Epithelial cell of umbilical artery (primary cell): ENCODE measurements at places on chromosomes 13 and 19. TPM values are rescaled to one million over a fixed set of nuclear protein-coding genes. Genes with fewer than 3 reads are reported as not detected.

ZNF556 gene
- total RNA-seq: not detected in 2 replicates

MAG gene
- total RNA-seq: not detected in 2 replicates

OR10H1 gene
- total RNA-seq: not detected in 2 replicates

C19orf67 gene
- not detected in 2 replicates for total RNA-seq

ZNF527 gene
- total RNA-seq: 4.5 and 6.1 TPM in 2 replicates

LRRC4B gene
- under 0.01 TPM in 1 of 2 replicates, not detected in the other for total RNA-seq

COX7A1 gene
- total RNA-seq: 2.0 and 2.3 TPM in 2 replicates

CACNG7 gene
- total RNA-seq: 0.15 and 1.9 TPM in 2 replicates

PPP5C gene
- total RNA-seq: 65.3 and 81.8 TPM in 2 replicates

CD70 gene
- total RNA-seq: not detected in 2 replicates

ZC3H13 gene
- 12.8 and 14.3 TPM in 2 replicates for total RNA-seq

KLK2 gene
- not detected in 2 replicates for total RNA-seq

FBXL12 gene
- 7.1 and 10.4 TPM in 2 replicates for total RNA-seq

OR7G2 gene
- total RNA-seq: not detected in 2 replicates

CGB2 gene
- total RNA-seq: 0.46 TPM in 1 of 2 replicates, not detected in the other

PRX gene
- total RNA-seq: 0.65 and 1.1 TPM in 2 replicates

UBL5 gene
- total RNA-seq: 258 and 446 TPM in 2 replicates

SIGLEC8 gene
- not detected in 2 replicates for total RNA-seq

CDX2 gene
- total RNA-seq: not detected in 2 replicates

RFPL4AL1 gene
- total RNA-seq: not detected in 2 replicates

SRRM5 gene
- total RNA-seq: not detected in 2 replicates

ZNF85 gene
- total RNA-seq: 4.9 and 8.1 TPM in 2 replicates

ZNF773 gene
- 7.5 and 8.1 TPM in 2 replicates for total RNA-seq

TUBA3C gene
- total RNA-seq: not detected in 2 replicates

ZNF571 gene
- 0.97 and 1.8 TPM in 2 replicates for total RNA-seq

KATNAL1 gene
- total RNA-seq: 16.2 and 31.3 TPM in 2 replicates

FXYD7 gene
- not detected in 2 replicates for total RNA-seq
